ENCODE measurements at places on chromosomes 11 and 22.
A peak's percentile ranks its signal among the peaks of the same experiment; 100 is the strongest.

DNA sequence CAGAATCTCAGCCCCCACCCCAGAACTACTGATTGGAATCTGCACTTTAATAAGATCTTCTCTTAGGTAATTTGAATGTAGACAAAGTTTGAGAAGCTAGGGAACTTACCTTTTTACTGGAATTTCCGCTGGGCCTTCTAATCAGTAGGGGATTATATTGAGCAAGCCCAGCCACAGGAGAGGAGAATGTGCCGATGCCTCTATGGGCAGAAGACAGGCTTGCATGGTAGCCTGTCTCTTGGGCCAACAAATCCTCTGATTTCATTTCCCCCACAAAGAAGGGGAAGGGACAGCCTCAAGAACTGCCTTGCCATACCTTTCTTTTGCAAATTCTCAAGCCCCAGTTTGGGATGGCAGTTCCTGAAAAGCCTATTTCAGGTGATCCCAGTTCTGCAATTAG is 163.4 kb upstream of the BDNF start:
- no peak for DNase-seq

DNA sequence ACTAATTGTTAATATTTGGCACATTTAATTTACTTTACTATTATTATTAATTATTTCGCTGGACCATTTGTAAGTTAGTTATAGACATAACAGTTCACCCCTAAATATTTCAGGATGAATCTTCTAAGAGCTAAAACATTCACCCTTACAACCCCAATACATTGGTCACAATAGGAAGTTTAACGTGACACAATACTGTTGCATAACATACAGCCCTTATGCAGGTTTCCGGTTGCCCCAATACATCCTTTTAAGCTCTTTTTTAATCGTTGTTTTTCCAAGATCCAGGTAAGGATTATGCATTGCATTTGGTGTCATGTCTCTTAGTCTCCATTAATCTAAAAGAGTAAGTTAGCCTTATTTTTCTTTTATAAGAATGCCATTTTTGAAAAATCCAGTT is 71.2 kb downstream of the HSD17B12 start:
- no peak for DNase-seq

DNA sequence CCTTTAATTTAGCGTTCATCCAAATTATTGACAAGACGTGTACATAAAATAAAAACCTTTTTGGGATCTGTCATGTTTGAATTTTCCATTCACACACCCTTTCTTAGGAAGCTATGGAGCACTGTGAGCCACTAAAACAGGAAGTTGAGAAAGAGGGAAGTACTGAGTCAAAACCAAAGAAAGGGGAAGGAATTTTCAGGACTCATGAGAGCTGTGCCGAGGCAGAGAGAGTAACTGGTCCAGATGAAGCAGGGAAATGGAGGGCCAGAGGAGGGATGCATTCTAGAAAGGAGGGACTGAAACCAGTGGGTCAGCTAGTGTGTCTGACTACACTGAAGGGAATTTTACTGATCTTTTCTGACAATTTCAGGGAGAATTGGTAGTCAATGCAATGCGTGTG is 24.9 kb downstream of the APLP2 start:
- DNase-seq, result no peak

DNA sequence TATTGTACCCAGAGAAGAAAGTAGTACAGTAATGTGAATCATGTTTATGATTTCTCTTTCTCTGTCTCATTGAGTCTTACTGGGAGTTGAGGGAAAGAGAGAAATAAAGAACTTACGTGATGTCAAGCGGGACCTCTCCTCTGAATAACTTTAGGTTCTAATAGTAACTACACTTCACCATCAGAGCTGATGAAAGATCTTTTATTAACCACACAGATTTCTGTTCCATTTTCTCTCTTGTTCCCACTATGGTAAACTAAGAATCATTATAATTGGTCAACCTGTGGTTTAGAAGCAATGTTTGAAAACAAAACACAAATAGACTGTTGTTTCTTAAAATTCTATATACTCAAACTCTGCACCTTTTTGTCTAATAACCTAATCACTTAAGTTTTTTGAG is 142.3 kb downstream of the ELP4 start:
- no peak for DNase-seq

GRCh38 chr22:26364066-26365015 is 64.7 kb upstream of the ASPHD2 start:
- peak; percentile 70 for DNase-seq

DNA sequence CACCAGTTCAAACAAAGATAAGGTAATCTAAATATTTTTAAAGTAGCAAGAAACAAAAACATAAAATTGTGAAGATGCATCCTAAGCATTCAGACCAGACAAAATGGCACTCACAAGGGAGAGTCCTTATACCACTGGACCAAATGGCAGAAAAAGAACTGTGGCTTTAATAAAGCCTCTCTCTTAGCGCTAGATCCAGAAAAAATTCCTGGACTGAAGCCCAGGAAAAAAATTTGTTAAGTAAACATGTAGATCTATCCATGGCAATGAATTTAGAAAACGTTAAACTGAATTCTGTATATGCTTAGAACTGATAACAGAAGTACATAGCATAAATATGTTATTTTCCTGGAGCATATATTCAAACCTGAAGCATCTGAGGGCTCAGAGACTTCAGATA is 11.8 kb upstream of the CD59 start:
- peak; percentile 53 for DNase-seq

- no peak for DNase-seq
These were observed 46.2 kb upstream of the A4GALT start for GRCh38 chr22:42766860-42767259.

DNA sequence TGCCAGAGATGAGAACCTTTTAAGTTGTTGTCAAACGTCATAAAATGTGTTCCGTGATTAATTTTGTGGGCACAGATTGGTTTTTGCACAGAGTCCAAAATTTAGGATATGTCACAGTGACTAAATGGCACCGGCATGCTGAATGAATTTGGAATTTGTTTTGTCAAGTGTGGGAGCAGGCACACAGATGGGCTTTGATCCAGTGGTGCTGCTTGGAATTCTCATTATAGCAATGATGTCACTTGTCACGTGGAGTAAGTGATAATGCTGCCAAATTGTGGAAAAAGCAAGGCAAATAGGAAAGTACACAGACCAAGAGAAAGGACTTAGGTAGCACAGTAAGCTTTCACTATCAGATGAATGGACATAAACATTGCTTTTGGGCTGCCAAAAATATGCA is 8.0 kb upstream of the LIN7C start:
- DNase-seq, result peak; percentile 31

GRCh38 chr11:117039900-117040299 is 58.3 kb downstream of the SIK3 start:
- DNase-seq, result no peak

- peak; percentile 60 for DNase-seq
These were observed at the start of gene C11orf52 for GRCh38 chr11:111918390-111919256. Gene C11orf52 (plus strand): TSS chr11:111918913. CDS start chr11:111918973, 60 bp downstream.

DNA sequence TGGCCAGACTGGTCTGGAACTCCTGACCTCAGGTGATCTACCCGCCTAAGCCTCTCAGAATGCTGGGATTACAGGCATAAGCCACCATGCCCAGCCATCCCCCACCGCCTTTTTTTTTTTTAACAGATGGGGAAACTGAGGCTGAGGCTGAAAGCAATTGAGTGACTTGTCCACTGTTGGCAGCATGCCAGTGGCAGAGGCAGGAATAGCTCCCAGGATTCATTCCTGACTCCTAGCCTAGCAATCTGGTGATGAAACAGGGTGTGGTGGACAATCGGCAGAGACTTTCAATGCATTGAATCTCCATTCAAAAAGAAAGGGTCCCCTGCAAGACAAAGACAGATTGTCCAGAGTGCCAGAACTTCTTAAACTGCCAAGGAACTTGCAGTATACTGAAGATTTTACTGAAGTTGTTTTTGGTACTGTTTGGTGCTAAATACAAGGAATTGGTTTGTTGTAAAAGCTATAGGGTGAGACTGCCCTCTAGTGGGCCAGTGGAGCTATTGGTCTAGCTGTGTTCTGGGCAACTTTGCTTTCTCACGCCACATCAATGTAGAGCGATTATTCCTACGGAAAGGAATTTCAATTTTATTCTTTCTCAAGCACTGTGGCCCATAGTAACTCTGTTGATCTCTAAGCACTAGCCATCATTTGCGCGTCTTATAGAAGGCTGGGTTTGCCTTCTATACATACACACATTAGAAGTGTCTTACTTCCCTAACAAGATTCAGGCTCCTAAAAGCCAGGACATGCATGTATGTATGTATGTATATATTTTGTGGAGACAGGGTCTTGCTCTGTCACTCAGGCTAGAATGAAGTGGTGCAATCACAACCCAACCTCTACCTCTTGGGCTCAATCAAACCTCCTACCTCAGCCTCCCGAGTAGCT is 21.0 kb downstream of the C22orf31 start:
- peak; percentile 86 for DNase-seq

- DNase-seq, result no peak
These were observed 9.9 kb upstream of the CARD18 start for GRCh38 chr11:105149477-105149876.

DNA sequence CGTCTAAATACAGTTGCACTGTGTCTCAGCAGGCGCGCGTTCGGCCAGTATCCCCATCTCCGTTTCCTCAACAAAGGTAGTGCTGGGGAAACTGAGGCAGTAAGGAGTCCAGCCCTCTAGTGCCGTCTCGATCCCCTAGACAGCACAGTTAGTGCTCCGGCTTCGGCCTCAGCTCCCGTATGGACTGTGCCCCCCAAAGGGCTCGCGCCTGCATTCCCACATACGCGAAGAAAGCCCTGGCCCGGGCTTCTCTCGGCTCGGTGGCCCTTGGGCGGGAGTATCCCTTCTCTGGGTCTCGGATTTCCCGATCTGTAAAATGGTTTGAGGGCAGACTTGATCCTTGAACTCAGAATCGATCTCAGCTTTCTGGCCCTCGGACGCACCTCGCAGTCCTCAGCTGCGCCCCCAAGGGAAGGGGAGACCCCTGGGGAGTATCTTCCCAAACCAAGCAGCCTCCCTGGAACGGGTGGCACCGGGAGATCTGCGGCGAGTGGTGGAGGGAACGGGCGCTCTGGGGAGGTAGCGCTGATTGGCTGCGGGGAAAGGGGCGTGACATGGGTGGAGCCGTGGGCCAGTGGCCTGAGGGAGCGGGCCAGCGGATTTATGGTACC is 759 bp upstream of the PEX16 start:
- peak; percentile 61 for DNase-seq

DNA sequence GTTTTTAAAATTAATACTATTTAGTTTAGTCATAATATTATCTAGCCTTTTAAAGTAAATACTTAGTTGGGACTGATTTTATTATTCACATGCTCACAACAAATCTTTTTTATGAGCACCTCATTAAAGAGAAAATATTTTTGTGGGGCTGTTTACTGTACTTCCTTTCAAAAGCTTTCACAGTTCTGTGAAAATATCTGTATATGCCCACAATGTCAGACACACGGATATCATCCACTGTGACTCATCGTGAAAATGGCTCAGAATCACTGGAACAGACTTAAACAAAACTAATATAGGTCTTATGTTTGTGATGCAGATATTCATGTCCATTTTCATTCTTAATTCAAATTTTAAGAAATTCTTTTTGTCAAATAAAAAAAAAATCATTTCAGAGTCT is 305.2 kb downstream of the RAB38 start:
- peak; percentile 6 for DNase-seq

DNA sequence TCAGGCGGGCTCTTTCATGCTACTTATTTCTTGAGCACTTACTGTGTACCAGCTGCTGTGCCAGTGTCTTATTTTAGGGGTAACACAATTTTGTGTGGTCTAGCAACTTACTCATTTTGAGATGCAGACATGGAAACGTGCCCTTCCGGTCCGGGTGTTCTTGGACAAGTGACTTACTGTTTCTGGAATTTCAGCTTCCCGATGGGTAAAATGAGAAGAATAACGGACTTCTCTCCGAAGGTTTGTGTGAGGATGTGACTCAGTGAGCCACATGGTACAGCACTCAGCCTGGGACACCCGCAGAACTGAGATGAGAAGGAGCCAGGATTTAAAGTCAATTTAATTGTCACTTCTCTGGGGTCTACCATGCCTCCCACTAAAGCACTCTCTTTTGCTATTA is 114.5 kb upstream of the SYT13 start:
- DNase-seq, result peak; percentile 88

DNA sequence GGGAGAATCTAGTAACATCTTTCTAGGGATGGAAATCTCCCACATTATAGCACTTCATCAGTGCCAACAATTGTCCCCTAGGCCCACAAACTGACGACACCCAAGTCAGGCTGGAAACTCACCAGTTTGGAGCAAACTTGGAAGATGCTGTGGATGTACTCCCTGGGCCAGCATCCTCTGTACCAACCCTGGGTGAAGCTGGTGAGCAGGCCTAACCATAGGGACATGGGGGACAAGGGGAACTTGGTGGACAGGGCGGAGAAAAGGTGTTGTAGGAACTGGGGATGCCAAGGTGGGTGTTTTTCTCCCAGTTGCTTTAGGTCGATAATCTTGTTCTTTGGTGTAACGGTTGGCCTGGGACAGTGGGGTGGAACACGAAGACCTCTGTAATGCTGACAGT is 42.2 kb downstream of the DRG1 start:
- DNase-seq, result no peak

GRCh38 chr11:2992997-2993325 is 832 bp upstream of the NAP1L4 start:
- DNase-seq, result no peak

- no peak for DNase-seq
These were observed 165.7 kb downstream of the INSC start for GRCh38 chr11:15280393-15280792.

DNA sequence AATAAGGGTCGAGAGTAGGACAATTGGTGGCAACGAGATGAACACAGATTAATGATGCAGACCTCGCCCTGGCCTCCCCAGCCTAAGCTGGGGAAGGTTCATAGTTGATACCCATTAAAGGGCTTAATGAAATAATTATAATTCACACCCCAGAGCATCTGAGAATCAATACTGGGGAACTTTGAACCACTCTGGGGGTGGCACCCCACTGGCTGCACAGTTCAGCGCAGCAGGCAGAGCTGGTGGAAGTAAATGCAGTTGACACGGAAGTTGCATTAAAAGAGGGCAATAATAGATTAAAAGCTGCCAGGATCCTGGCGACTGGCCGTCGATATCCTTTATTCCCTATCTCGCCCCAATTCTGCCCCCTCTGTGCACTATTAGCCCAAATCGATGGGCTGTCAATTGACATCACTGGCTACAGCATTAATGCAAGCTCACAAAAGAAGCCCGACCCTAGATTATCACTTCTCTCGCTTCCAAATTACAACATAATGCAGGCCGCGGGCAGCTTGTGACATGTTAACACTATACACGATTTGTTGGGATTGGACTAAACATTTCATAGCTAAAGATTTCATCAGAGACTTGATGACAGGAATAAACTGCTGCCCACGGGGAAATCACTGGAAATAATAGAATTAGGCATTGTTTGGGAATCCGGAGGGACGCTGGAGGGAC is 14.5 kb downstream of the HSPA8 start:
- DNase-seq, result no peak

- no peak for DNase-seq
These were observed 746.2 kb downstream of the NELL1 start for GRCh38 chr11:21415606-21416005.

- no peak for DNase-seq
These were observed 27.5 kb downstream of the SNX19 start for GRCh38 chr11:130888790-130889189.

GRCh38 chr11:67043572-67044349 is 12.9 kb upstream of the RHOD start:
- DNase-seq, result no peak

All from fibroblast of skin of right quadriceps (primary cell).